ENCODE measurements at places on chromosomes 4 and X. TPM values are rescaled to one million over a fixed set of nuclear protein-coding genes. Genes with fewer than 3 reads are reported as not detected.

DNA sequence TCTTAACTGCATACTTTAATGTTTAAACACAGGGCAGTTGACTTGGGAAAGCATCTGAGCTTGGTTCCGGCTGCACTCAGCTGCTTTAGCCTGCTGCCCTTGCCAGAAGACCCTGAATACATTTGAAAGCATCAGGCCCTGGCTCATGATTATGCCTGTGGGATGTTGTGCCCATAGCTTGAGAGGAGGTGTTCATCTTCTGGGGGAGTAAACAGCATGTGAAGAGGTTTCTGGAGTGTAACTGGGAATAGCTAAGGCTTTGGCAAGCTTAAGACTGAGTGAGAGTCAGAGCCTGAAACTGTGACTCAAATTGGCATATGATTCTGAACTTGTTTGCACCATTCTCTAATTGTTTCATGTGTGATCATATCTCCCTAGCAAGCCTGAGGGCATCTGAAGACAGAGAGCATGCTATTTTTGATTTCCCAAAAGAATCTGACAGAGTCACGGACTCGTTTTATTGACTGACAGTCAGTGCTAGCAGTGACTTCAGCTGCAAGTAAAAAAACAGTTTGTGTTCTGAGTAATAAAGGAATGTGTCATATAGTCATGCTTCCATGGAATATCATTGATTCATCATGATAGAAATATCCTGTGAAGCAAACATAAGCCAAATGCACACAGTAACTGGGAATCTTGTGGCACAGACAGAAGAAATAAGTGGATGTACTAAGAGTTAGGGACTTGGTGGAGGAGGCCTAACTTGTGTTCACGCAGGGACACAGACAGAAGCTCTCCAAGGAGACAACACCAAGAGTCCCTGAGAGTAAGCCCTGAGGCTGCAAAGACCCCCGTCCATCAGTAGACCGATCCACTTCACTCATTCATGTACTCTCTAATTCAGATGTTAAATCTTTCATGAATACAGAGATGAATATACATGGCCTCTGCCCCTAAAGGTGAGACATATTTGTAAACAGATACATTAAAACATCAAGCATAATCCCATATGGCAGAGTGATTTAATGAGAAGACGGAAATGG, 100.7 kb downstream of the SYNPO2 start:
- no peak for DNase-seq

- DNase-seq = no peak
These were observed 24.7 kb downstream of the IL3RA start for GRCh38 chrX:1361275-1361674.

The GPR119 gene
- not detected for total RNA-seq

GRCh38 chrX:21479695-21480270, 105.6 kb downstream of the CNKSR2 start:
- DNase-seq = no peak

- no peak for DNase-seq
These were observed 44.0 kb upstream of the PRKG2 start for GRCh38 chr4:81258841-81259550.

- no peak for DNase-seq
These were observed 134.7 kb downstream of the KLF8 start for GRCh38 chrX:56366901-56367300.

The IL21 gene
- total RNA-seq = 14.2 TPM

DNA sequence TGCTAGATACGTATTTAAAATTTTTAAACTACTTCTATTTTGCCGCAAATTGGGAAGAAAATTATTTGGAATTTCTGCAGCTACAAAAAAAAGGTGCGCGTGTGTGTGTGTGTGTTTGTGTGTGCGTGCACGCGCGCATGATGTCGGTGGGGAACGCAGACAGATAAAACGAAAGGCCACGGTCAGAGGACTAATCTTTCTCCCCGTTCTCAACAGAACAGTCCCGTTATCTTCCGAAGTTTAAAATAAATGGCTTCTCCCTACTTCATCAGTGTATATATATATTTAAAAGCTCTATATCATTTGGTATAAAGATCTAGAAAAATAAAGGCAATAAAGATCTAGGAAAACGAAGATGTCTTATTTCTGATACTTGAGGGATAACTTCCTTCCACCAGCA, 1.5 kb downstream of the MGARP start:
- no peak for DNase-seq

DNA sequence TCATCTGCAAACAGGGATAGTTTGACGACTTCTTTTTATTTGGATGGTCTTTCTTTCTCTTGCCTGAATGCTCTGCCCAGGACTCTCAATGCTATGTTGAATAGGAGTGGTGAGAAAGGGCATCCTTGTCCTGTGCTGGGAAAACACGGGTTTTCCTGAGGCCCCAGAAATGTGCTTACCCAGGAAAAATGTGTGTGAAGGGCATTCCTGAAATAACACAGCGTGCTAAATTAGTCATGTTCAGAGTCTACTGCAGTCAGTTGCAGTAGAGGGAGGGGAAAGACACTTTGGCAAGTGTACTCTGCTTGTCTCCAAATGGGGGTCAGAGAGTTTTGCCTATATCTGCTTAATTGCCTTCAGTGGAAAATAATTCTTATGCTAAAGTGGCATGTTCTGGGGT, 153.9 kb downstream of the CCNG2 start:
- no peak for DNase-seq

Data from activated T-cell treated with anti-CD3 and anti-CD28 coated beads, Interleukin-2, amount 50 U/mL, for 72 hours (primary cell).